ENCODE measurements at places on chromosomes 1 and 21.

DNA sequence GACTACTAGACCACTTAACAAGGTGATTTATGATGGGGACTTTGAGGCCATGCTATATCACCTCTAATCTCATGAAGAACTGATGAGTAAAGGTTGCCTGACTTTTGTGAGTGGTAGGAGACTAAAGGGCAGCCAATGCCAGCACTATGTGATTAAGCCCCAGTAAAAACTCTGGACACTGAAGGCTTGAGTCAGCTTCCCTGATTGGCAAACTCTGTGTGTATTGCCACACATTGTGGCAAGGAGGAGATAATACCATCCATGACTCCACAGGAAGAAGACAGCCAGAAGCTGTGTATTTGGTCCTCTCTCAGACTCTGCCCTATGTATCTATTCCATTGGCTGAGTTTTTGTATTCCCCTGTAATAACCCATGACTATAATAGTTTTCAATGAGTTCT, 413.3 kb upstream of the ZRANB2 start:
- no peak for DNase-seq

DNA sequence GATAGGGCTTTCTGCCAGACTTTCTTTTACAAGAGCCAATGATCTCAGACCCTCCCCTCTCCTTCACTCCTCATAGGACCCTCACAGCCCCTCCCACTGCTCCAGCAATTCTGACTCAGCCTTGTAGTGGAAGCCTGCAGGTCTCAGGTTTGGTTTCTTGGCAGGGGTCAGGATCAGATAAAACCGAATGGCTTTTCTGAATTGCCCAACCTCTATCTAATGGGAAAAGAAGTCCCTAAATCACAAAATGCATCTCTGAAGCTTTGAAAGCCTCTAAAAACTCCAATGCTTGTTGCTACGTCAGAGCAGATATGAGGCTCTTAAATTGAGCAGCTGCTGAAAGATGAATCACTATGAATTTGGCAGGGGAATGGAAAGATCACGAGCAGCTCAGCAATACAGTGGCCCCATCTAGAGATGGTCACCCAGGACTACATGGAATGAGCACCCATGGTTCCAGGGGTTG, 74.5 kb downstream of the NID1 start:
- DNase-seq = no peak

DNA sequence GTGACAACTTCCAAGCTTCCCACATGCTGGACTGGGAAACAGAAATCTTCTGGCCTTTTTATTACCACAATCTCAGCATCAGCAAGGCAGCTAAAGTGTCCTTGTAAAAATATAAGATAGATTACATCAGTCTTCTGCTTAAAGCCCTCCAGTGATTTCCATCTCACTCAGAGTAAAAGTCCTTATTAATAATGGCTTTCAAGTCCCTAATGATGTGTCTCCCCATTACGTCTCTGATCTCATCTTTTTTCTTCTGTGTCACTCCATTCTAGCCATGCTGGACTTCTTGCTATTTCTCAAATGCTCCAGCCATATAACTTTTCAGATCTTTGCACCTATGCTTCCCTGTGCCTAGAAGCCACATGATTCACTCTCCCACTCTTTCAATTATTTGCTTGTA, 22.1 kb downstream of the PAPPA2 start:
- DNase-seq = no peak

GRCh38 chr1:22930240-22930912, 42.3 kb downstream of the LACTBL1 start:
- DNase-seq = peak; percentile 20

DNA sequence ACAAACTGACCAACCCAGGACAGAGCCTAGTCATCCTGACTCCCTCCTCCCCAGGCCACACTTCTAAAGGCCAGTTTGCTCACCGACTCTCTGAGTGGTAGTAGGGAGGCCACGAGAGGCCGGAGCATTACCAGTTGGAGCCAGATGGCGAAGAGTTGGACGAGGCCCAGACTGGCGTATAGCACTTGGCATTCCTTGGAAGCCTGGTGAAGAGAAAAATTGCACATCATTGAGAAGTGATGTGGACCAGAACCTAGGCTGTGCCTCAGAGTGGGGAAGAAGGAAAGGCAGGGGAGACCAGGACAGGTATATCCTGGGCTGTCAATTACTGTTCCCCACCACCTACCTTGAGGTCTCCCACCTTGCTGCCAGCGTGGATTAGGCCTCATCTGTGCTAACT, 12.2 kb downstream of the PABPC4 start:
- DNase-seq = no peak

- DNase-seq = no peak
Observed at GRCh38 chr1:25899792-25900191, 6.4 kb downstream of the STMN1 start.

DNA sequence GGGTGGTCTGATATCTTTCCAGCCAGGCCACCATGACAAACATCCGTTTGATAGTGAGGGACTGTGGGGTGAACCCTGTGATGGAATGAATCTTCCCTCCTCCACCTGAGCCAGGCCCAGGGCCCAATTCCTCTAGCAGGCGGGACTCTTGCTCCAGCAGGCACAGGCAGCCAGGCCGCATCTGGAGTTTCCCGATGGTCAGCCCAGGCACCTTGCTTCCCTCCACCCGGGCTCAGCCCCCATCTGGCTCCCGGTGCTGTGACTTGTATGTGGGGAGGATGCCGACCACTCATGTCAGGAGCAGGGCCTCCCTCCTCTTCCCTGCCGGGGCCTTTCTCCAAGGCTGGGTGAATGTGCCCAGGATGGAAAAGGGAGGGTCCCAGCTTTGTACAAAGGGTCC, 21.0 kb downstream of the KCNAB2 start:
- DNase-seq = no peak

GRCh38 chr21:34022627-34023335, 50.6 kb upstream of the MRPS6 start:
- DNase-seq = peak; percentile 42

- no peak for DNase-seq
Observed at GRCh38 chr21:31624961-31625491, 34.5 kb upstream of the SOD1 start.

- no peak for DNase-seq
Observed at GRCh38 chr1:100517515-100517914, 20.4 kb upstream of the GPR88 start.

DNA sequence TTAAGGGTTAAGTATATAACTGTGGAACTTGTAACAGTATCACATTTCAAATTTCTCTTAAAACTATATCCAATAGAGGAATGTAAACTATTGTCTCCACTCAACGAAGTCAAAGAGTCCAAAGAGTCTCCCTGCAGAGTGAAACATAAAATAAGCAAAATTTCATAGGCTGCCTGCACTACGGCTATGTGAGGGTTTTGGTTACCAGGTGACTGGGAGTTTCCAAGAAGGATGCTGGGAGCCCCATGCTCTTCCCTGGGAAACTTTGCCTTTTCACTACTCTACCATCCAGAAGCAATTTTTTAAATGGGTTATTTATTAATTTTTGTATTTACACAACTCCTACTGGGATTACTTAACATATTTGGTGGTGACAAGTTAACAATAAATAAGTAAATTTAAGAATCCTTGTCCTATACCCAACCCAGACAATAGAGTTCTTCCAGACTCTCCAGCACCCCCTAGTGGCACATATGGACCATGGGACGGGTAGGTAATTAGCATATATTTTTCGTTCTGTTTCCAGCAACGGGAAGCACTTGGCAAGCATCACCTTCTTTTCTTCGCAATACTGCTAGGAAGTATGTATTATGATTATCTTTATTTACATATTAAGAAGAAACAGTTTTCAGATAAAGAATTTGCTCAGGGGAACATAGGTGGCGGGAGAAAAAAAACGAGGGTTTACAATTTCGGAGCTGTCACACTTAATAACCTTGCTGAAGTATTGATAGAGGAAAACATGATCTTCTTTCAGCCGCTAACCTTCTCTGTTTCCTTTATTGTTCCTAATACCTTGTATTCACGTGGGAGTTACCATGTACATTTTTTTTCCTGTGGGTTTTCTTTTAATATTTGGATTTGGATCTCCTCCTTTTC, 3.5 kb downstream of the FMO2 start:
- DNase-seq = peak; percentile 10

DNA sequence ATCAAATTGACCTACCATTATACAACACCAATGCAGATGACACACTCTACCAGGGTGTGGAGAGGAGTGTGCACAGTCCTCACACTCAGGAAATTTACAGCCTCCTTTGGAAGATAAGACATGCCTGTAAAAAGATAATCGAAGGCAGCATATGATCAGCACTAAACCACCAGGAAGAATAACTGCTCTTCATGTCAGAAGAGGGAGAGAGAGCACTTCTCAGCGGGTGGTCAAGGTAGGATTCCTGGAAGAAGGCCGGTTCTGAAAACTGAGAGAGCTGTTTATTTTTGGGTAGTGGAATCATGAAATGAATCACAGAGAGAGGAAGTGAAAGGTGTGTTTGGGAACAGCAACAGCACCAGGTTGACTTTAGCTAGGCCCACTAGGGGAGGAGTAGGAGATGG, 14.0 kb upstream of the ZNF697 start:
- no peak for DNase-seq

- DNase-seq = no peak
Observed at GRCh38 chr21:26003404-26003803, 167.2 kb downstream of the APP start.

- DNase-seq = no peak
Observed at GRCh38 chr21:25390701-25391100, 216.6 kb downstream of the MRPL39 start.

- DNase-seq = no peak
Observed at GRCh38 chr1:115214098-115214497, 124.0 kb downstream of the NGF start.

- DNase-seq = no peak
Observed at GRCh38 chr1:78040484-78041089, 5.2 kb upstream of the GIPC2 start.

DNA sequence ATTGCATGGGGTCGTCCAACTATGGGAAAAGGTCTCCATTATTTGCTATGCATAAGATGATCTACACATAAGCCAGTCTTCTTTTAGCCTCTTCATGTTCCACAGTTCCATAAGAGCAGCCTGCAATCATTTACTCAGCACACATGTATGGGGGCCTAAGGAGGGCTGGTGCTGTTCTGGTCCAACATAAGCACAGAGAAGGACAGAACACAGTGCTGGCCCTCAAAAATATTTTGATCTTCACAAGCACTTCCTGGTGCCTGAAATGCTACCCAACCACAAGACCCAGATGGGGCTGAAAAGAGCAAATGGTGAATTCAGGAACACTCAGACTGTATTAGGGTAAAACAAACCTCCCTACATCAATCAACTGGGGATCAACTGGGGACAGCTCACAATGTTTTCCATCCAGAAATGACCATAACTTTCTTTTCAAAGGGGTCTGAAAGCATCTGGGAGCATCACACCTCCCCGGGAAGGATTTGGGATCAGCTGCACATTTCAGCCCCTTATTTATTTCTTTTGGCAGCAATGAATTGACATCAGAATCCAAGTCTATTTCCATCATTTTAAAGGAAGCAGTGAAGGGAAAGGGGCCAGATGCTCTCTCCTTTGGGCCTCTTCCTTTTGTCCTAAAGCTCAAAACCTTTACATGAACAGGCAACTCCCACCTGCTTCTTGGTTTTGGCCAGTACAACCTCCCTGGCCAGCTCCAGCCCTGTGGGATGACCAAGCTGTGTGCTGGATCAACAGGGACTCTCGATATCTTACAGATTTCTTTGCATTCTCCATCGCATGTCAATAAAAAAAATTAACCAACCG, 45.7 kb downstream of the KCNN3 start:
- DNase-seq = no peak

GRCh38 chr1:154353460-154353904, 28.2 kb downstream of the ATP8B2 start:
- DNase-seq = peak; percentile 33

- DNase-seq = no peak
Observed at GRCh38 chr1:12406211-12407021, 176.6 kb downstream of the VPS13D start.

DNA sequence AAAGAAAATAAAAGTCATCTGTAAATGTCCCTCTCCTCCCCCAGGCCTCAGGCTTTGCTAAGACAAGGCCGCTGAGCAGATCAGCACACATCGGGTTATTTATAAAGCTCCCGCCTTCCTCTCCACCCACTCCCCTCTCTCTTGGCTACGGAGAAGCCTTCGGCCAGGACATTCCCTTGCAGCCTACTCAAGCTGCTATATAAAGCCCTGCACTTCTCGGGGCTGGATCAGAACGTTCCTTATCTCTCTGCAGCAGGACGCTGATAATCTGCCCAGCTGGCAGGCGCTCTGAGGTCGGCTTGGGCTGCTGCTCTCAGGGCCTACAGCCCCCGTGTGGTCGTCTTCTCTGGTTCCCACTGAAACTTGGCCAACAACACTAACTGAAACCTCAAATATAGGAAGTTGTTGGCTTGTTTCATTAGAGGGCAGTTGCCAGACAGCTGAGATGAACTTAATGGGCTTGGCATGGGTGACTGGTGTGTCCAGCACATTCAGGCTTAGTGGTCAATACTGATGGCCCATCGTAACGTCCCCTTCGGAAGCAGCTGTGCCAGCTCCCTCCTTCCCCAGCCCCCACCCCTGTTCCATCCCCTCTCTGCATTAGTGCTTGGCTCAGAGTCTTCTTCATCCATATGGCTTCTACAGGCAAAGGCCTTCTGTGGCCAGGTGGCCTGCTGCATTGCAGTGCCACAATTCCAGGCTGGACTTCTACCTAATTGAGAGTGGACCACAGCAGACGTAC, 64.6 kb downstream of the IER5 start:
- no peak for DNase-seq

- DNase-seq = no peak
Observed at GRCh38 chr1:76290271-76290670, 215.7 kb downstream of the ST6GALNAC3 start.

DNA sequence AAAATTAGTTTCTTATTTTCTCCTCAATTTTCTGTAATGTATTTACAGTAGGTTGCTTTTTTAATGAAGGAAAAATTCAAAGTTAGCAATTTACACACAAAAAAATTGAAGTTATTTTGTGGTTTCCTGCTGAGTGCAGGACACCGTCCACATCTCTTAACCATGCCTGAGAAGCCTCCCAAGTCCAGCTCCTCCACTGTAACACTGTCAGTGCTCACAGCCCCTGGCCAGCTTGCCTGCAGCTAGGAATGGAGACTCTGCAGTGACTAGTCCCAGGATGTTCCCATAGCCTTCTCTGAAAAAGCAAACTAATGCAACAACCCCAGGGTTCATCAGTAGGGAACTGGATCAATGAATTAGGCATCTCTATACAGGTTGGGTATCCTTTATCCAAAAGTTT, 3.5 kb downstream of the A3GALT2 start:
- no peak for DNase-seq

Measured in activated T-cell treated with anti-CD3 and anti-CD28 coated beads for 24 hours (primary cell).